ENCODE measurements at places on chromosomes 12 and 14. TPM values are rescaled to one million over a fixed set of nuclear protein-coding genes. Genes with fewer than 3 reads are reported as not detected.

NUDT14 gene
- 47.2 TPM for total RNA-seq

ANG gene
- total RNA-seq: 110 TPM

SLC39A5 gene
- 49.9 TPM for total RNA-seq

MYH6 gene
- not detected for total RNA-seq

CLEC14A gene
- total RNA-seq: 18.6 TPM

Data from mucosa of gallbladder (tissue), 1 donor.